NCI-H1417 treated with DMSO at 0.1 percent for 48 hours (cell line): ENCODE measurements at places on chromosomes 2 and 18.
A peak's percentile ranks its signal among the peaks of the same experiment; 100 is the strongest.

DNA sequence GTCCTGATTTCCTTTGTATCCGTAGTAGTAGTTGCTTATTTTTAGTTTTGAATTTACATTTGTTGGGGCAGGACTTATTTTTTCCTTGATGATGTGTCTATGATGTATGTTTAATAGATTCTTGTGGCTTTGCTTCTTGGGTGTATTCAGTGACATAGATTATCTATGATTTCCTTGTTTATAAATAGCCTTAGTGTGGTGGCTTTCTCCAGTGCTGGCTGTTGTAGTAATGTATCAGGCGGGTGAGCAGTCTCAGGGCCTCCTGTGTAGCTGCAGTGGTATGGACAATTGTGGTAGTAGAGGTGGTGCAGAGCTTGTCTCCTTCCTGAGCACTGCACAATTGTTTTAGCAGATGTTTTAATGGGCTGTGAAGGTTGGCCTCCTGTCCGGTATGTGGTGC lies 60.5 kb downstream of the SMCHD1 start:
- DNase-seq, result no peak

- DNase-seq, result peak; percentile 43
Observed at GRCh38 chr2:58571181-58571852, 330.2 kb upstream of the FANCL start.

- DNase-seq, result no peak
Observed at GRCh38 chr18:57428221-57429150, 6.7 kb upstream of the ONECUT2 start.

- no peak for DNase-seq
Observed at GRCh38 chr2:70902579-70902978, 33.1 kb upstream of the ATP6V1B1 start.
